ENCODE measurements at places on chromosomes 12 and 14. TPM values are rescaled to one million over a fixed set of nuclear protein-coding genes. Genes with fewer than 3 reads are reported as not detected.

- H3K4me3 ChIP-seq = no peak overlapping the region
- H3K36me3 ChIP-seq = no peaks in the 10 kb centered on the region
- peaks cover 13% of the 10 kb centered on the region for H3K4me1 ChIP-seq
- no peak for DNase-seq
- no peak overlapping the region for H3K27ac ChIP-seq
- H3K27me3 ChIP-seq = no peaks in the 10 kb centered on the region
These were observed 21.2 kb downstream of the DEGS2 start for GRCh38 chr14:100138082-100138787.

DNA sequence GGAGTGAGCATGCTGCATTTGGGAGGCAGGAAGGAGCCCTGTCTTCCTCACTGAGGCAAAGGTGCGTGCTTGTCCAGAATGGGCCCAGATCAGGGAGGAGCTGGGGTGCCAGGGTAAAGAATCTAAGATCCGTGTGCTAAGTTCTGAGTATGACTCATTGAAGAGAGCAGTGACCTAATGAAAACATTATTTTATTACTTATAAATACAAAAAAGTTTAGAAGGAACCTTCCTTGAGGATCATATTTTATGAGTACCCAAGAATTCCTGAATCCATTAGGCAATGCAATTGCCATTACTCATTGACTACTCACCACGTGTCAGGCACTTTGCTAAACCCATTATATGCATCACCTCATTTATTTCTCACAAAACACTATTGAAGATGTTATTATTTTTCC, 264.7 kb downstream of the EGLN3 start:
- peaks cover 5% of the 10 kb centered on the region for H3K4me1 ChIP-seq
- no peaks in the 10 kb centered on the region for H3K27me3 ChIP-seq
- no peak overlapping the region for H3K4me3 ChIP-seq
- H3K27ac ChIP-seq = no peak overlapping the region

Gene RAB2B
- 38.5 TPM for total RNA-seq

DNA sequence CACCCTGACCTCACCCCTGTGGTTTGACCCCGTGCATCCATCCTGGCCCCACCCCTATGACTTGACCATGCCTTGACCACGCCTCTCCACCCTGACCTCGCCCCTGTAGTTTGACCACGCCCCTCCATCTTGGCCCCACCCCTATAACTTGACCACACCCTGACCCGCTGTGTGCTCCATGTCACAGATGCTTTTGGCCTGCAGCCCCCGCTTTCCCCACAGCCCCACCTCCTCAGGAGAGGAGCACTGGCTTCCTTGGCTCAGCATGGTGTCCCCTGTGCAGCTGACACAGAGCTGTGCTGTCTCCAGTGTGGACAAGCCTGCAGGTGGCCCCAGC, 269.9 kb upstream of the SFSWAP start:
- H3K36me3 ChIP-seq = no peaks in the 10 kb centered on the region
- no peaks in the 10 kb centered on the region for H3K4me1 ChIP-seq
- DNase-seq = no peak

Gene MGP
- not detected for total RNA-seq

GRCh38 chr12:105451798-105452197, 121.3 kb downstream of the C12orf75 start:
- no peaks in the 10 kb centered on the region for H3K4me1 ChIP-seq
- no peak overlapping the region for H3K27ac ChIP-seq
- H3K36me3 ChIP-seq = no peaks in the 10 kb centered on the region

Gene FRMD6
- total RNA-seq = 20.6 TPM

DNA sequence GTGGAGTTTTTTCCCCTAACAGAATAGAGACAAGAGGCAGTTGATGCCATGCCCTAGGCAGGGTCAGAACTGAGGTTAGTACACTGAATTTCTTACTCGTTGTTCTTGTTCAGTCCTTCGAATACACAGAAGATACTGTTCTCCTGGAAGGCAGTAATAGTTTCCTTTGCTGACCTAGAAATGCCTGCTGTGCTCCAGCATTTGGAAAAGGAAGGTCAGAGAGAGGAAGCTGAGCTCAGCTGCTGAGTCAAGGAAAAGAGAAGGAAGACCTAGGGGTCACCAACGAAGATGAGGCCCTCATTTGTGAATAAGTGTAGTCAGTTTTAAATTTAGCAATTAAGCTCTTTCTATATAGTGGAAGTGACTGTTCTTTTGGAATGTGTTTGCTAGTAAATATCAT, 100.1 kb downstream of the CRADD start:
- DNase-seq = no peak
- H3K27ac ChIP-seq = no peak overlapping the region
- H3K4me3 ChIP-seq = no peak overlapping the region

GRCh38 chr12:38149395-38150073, 167.0 kb upstream of the ALG10B start:
- H3K36me3 ChIP-seq = no peaks in the 10 kb centered on the region
- H3K27me3 ChIP-seq = no peaks in the 10 kb centered on the region
- H3K4me1 ChIP-seq = no peaks in the 10 kb centered on the region
- H3K4me3 ChIP-seq = no peak overlapping the region

DNA sequence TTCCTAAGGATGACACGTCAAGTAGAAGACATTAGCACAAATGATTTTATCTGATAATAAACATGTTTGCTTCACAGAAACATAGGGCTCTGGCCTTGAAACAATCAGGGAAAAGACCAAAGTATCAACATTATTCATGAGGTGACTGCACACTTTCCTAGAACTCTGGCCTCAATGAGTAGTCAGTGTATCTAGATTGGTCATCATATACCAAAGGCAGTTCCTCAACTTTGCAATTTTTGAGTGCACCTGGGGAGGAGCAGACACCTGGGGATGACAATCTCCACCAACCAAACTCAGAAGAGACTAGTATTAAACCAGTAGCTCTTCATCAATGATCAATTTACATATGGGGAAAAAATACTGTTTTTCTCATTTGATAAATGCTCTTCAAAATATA, 4.5 kb downstream of the EDDM3A start:
- no peaks in the 10 kb centered on the region for H3K4me1 ChIP-seq
- H3K27ac ChIP-seq = no peak overlapping the region
- no peaks in the 10 kb centered on the region for H3K27me3 ChIP-seq
- H3K36me3 ChIP-seq = no peaks in the 10 kb centered on the region
- no peak for DNase-seq

Gene SERPINA1
- total RNA-seq = 0.13 TPM

DNA sequence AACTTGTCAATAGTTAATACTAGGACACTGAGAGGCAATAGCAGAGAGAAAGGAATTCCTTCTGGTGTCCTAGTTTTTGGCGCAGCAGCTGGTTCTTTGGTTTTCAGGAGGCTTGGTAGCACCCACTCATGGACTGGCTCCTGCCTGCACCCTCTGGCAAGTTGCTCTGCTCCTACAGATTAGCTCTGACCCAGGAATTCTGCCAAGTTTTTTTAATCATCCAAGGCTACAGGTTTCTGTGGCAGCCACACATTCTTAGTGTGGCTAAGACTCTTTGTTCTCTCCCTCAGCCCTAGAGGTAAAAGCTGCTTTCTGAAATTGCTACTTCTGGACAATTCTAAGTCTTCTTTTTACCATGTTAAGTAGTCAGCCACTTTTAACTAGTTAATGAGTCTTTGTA, 72.0 kb upstream of the FKBP4 start:
- H3K27ac ChIP-seq = no peak overlapping the region
- no peaks in the 10 kb centered on the region for H3K36me3 ChIP-seq
- DNase-seq = no peak

DNA sequence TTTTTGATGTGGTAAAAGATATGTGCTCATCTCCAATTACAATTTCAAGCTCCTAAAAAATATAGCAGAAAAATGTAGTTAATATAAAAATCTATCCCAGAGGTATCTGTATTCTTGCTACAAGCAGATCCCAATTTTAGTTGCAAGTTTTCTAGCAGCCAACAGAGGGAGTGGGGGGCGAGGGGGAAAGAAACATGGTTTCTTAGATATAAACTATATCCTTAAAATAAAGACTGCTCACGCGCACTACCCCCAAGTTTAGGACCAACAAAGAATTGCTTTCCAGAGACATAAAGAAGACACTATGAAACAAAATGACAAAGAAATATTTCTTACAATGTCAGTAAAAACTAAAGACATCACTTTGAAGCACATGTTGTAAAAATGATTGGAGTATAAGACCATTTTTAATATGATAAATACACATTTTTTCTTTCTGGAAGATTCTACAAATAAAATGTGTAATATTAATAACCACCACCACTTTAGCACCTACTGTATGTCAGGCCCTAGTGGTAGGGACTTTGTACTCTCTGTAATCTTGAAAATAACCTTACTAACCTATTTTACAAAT, 5.4 kb downstream of the MAGOHB start:
- no peak for DNase-seq
- peaks cover 45% of the 10 kb centered on the region for H3K36me3 ChIP-seq
- H3K4me3 ChIP-seq = no peak overlapping the region
- H3K27ac ChIP-seq = no peak overlapping the region
- peaks cover 9% of the 10 kb centered on the region for H3K4me1 ChIP-seq
- no peaks in the 10 kb centered on the region for H3K27me3 ChIP-seq

Gene CLEC6A
- total RNA-seq = not detected

GRCh38 chr14:34766060-34766459, 51.7 kb upstream of the CFL2 start:
- H3K36me3 ChIP-seq = no peaks in the 10 kb centered on the region
- H3K4me3 ChIP-seq = no peak overlapping the region
- no peak overlapping the region for H3K27ac ChIP-seq
- no peaks in the 10 kb centered on the region for H3K27me3 ChIP-seq
- no peaks in the 10 kb centered on the region for H3K4me1 ChIP-seq

- H3K4me1 ChIP-seq = no peaks in the 10 kb centered on the region
- H3K4me3 ChIP-seq = no peak overlapping the region
- H3K27ac ChIP-seq = no peak overlapping the region
These were observed 319.9 kb downstream of the KCNC2 start for GRCh38 chr12:74889563-74890236.

Gene SMCO2
- total RNA-seq = not detected

GRCh38 chr12:103093499-103094106, 136.1 kb downstream of the ASCL1 start:
- peaks cover 17% of the 10 kb centered on the region for H3K4me1 ChIP-seq
- no peak overlapping the region for H3K4me3 ChIP-seq
- no peak overlapping the region for H3K27ac ChIP-seq
- no peak for DNase-seq
- no peaks in the 10 kb centered on the region for H3K36me3 ChIP-seq

- H3K4me3 ChIP-seq = no peak overlapping the region
- no peak overlapping the region for H3K27ac ChIP-seq
- no peaks in the 10 kb centered on the region for H3K27me3 ChIP-seq
- no peak for DNase-seq
- peaks cover 3% of the 10 kb centered on the region for H3K4me1 ChIP-seq
- H3K36me3 ChIP-seq = no peaks in the 10 kb centered on the region
These were observed 12.7 kb downstream of the ASB2 start for GRCh38 chr14:93963692-93964091.

DNA sequence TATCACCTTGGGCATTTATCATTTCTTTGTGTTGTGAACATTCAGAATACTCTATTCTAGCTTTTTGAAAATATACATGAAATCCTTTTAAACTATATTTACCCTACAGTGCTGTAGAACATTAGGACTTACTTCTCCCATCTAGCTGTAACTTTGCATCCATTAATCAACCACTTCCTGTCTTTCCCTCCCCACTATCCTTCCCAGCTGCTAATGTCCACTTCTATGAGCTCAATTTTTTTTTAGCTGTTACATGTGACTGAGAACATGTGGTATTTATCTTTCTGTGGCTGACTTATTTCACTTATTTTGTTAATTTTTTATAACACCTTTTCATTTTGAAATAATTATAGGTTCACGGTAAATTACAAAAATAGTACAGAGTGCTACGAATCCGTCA, 136.0 kb downstream of the LMNTD1 start:
- no peak overlapping the region for H3K4me3 ChIP-seq
- no peaks in the 10 kb centered on the region for H3K36me3 ChIP-seq
- no peak overlapping the region for H3K27ac ChIP-seq
- H3K4me1 ChIP-seq = no peaks in the 10 kb centered on the region

Gene PTGDR
- total RNA-seq = 0.58 TPM

Gene SMOC1
- total RNA-seq = 89.3 TPM

DNA sequence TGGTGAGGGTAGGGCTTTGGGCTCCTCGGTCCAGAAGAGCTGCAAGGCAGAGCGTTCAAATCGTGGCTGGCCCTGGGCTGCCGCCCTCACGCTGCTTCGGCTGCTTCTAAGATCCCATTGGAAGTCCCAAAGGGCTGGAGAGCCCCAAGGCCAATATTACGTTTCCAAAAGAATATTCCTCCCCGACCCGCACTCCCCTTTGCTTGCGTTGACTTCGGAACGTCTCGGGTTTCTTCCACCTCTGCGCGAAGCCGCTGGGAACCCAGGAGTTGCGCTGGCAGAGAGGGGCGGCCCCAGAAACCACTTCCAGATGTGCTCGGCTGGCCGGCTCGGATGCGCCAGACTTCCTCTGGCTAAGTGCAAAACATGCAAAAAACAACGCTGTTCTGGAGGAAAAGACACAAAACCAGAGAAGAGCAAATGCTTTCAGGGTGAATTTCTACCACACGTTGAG, at the start of gene GLT8D2:
Gene GLT8D2, minus strand, starts transcription at position 285 of the 454 bp plus-strand sequence. CDS start 30,539 bp downstream, outside the sequence.
- no peak within 1 kb of the TSS for H3K27ac ChIP-seq
- peak within 1 kb of the TSS; percentile 55 for H3K4me3 ChIP-seq
- H3K36me3 ChIP-seq = no peaks in the 10 kb centered on the region

- H3K4me3 ChIP-seq = no peak overlapping the region
- no peaks in the 10 kb centered on the region for H3K27me3 ChIP-seq
- no peak overlapping the region for H3K27ac ChIP-seq
- no peaks in the 10 kb centered on the region for H3K4me1 ChIP-seq
- H3K36me3 ChIP-seq = no peaks in the 10 kb centered on the region
These were observed 116.3 kb upstream of the VASH1 start for GRCh38 chr14:76644855-76645518.

DNA sequence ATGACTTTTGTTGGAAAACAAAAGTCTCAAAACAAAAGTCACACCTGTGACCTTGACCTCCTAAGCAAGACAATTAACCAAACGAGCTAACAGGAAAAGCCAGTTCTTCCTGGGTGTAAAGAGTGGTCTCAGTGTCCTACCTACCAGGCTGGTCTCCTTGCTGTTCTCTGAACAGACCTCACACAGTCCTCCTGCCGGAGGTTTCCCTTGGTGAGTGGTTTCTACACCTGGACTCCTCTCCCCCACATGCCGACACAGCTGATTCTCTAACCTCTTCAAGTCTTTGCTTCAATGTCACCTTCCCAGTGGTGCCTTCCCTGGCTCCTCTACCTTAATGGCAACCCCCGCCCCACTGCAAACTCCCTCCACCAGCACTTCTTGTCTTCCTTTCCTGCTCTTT, 238.6 kb downstream of the ZFP36L1 start:
- no peak overlapping the region for H3K4me3 ChIP-seq
- H3K36me3 ChIP-seq = no peaks in the 10 kb centered on the region
- no peak overlapping the region for H3K27ac ChIP-seq
- H3K27me3 ChIP-seq = no peaks in the 10 kb centered on the region

- H3K4me3 ChIP-seq = no peak overlapping the region
- no peaks in the 10 kb centered on the region for H3K36me3 ChIP-seq
- H3K27me3 ChIP-seq = no peaks in the 10 kb centered on the region
- H3K4me1 ChIP-seq = no peaks in the 10 kb centered on the region
- DNase-seq = no peak
These were observed 89.7 kb upstream of the CPM start for GRCh38 chr12:69022674-69023073.

Gene A2M
- total RNA-seq = 0.03 TPM

- peak; percentile 17 for DNase-seq
- H3K27me3 ChIP-seq = no peaks in the 10 kb centered on the region
- H3K27ac ChIP-seq = no peak overlapping the region
- no peaks in the 10 kb centered on the region for H3K4me1 ChIP-seq
- no peak overlapping the region for H3K4me3 ChIP-seq
These were observed 501.1 kb downstream of the NAV3 start for GRCh38 chr12:78331753-78332152.

All from neural progenitor cell (in vitro differentiated cells).